ENCODE measurements at places on chromosomes 12 and 14.

DNA sequence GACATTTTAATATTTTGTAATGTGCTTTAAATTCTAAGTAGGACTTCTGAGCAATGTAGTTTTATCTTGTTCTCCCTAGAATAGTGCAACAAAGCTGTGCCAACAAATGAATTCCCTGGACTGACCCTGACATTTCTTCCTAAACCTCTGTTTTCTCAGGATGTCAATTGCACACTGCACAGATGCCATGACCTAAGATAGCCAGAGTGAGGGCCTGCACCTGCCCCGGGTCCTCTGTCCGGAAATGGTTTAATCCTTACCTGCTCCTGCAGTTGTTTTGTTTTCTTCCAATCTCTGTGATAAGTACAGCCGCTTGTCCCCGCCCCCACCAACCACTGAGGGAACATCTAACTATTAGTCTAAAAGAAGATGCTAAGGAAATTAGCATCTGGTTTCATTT lies 831.5 kb downstream of the GALC start:
- no peak for DNase-seq

DNA sequence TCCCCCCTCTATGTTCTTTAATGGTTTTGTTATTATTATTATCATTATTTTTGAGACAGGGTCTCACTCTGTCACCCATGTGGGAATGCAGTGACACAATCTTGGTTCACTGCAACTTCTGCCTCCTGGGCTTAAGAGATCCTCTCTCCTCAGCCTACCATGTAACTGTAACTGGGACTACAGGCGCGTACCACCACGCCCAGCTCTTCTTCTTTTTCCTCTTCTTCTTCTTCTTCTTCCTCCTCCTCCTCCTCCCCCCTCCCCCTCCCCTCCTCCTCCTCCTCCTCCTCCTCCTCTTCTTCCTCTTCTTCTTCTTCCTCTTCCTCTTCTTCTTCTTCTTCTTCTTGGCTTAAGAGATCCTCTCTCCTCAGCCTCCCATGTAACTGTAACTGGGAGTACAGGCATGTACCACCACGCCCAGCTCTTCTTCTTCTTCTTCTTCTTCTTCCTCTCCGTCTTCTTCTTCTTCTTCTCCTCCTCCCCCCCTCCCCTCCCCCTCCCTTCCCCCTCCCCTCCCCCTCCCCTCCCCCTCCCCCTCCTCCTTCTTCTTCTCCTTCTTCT lies 5.4 kb upstream of the KRT7 start:
- no peak for DNase-seq

- no peak for DNase-seq
Measured at GRCh38 chr12:5524116-5524768, 92.3 kb downstream of the NTF3 start.

- no peak for DNase-seq
Measured at GRCh38 chr14:101869217-101869616, 95.2 kb upstream of the DYNC1H1 start.

GRCh38 chr14:60094306-60094897 lies 2.7 kb downstream of the PCNX4 start:
- DNase-seq, result no peak

DNA sequence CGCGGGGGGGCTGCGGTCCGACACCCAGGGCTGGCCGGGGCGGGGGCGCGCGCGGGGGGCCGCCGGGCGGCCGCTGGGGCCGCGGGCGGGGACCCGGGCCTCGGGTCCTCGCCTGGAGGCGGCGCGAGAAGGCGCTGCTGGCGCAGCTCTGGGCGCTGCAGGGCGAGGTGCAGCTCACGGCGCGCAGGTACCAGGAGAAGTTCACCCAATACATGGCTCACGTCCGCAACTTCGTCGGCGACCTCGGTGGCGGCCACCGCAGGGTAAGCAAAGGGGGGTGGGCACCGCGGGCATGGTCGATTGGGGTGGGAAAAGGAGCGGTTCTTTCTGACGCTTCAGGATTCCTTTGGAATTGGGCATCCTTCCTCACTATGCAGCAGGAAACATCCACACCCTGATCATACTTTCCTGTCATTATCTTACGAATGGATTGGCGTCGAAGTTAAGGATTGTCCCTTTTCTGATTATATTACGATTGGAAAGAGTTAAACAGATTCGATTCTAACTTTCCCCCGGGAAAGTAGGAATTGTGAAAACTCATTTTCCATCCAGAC lies 798 bp downstream of the PDZRN4 start:
- DNase-seq, result no peak

DNA sequence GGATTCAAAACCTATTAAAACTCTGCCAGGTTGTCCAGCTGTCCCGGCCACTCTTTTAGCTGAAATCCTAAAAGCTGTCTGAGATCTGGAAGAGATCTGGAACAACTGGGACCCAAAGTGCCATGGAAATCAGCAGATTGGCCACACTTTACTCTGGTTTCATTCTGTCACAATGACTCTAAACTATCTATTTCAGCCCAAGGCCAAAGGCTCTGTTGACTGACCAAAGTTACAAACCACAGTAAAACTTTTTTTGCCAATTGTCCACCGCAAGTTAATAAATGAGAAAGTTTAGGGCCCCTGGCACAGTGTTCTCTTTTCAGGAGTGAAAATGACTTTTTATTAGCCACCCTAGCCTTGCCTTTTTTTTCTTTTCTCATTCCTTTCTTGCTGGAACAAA lies 113.4 kb upstream of the CPM start:
- DNase-seq, result no peak

DNA sequence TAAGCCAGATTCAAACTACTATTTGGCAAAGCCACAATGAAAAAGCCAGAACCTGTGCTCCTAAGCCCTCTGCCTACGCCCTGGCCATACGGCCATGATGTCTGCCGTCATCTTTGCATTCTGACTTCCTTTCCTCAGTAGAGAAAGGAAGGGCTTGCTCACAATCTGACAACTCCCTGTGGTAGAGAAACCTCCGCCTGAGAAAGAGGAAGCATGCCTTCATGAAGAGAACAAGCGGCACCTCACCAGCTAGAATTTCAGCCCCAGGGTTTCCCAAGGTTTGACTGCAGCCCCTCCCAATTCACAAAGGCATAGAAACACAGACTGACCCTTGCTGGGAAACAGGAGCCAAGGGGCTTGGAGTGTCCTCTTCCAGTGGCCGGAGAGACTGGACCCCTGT lies 25.7 kb downstream of the TEP1 start:
- no peak for DNase-seq

DNA sequence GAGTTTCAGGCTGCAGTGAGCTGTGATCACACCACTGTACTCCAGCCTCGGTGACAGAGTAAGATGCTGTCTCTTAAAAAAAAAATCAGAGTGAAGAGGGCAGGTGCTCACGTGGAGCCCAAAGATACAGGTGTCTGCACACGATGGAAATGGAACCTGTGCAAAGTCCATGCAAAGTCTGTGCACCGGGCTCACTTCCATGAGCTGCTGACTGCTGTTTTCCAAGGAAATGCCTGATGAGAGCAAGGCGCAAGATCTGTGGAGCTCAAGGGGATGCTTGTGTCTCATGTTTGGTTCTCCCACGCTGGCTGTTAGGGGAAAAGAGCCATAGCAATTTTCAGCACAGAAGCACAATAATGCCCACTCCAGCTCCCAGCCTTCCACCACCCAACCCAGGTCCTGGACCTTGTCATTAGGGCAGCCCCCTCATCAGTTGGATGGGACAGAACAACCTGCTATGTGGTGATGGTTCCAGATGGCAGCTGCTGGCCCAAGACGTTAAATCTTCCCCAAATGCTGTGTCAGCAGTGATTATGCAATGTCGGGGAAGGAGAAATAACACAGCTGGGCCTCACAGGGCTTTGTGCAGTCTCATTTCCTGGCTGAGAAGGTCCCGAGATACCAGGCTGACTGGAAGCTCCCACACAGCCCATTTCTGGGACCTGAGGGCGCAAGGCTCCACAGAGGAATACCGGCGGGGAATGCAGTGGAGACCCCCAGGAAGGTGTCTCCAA lies 27.9 kb upstream of the DICER1 start:
- DNase-seq, result peak; percentile 60

- DNase-seq, result no peak
Measured at GRCh38 chr14:97602438-97603117, 805.4 kb downstream of the VRK1 start.

DNA sequence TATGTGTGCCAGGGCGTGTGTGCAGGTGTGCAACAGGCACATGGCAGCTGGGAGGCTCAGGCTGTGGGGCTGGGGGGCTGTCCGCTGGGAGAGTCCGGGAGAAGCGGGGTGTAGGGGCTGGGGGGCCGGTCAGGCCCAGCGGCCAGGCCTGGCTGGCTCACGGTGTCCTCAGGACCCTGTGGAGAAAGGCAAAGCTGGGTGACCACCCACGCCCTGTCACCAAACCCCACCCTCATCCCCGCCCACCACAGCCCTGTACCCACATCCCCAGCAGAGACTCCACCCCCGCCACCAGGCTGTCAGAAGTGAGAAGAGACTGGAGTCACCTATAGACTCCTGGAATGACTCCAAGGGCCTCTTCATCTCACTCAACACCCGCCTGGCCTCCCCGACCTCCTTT lies 85.3 kb downstream of the SCARB1 start:
- DNase-seq, result no peak

DNA sequence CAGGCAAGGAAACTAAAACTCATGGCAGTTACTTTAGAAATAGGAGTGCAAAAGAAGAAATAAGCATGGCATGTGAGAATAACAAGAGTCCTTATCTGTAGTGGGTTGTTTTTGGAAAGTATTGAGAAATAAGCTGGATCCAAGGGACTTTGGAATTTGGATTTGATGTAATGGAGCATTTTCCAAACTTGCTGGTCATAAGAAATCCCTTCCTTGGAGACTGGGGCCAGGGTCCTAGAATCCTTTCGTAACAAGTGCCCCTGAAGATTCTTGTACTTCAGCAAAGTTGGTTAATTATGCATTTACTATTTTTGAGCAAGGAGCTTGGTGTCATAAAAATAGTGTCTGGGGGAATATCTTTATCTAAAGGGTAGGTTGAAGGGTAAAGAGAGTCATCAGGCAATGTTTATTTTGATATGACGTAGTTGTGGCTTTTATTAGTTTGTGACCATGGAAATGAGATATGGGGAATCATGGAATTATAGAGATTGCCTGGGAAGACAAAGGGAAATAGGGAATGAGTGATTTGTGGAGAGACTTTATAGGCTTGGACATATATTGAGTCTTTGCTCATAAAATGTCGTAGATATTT lies 53.9 kb downstream of the WNK1 start:
- no peak for DNase-seq
